Activated naive CD4-positive, alpha-beta T cell treated with anti-CD3 and anti-CD28 coated beads, Interleukin-2, amount 50 U/mL, for 16 hours (primary cell): ENCODE measurements at places on chromosomes 5 and 9.

- no peak for DNase-seq
Measured at GRCh38 chr5:172902497-172903472, 56.4 kb upstream of the RPL26L1 start.

DNA sequence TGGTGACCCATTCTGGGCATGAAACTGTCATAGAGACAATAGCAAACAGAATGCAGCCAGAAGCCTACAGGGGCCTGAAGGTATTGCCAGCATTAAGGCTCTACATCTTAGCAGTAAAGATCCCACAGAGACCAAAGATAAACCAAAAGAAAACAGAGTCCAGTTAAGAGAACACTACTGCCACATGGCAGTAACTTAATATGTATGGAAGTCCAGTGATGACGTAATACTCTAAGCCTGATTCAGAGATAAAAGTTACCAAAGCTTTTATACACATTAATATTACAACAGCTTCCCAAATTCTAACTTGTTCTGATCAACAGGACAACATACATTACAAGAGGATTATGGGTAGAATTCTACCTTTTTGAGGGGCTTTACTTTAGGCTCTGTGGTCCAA is 371.5 kb downstream of the PRELID2 start:
- no peak for DNase-seq

- DNase-seq, result no peak
Measured at GRCh38 chr9:21362287-21362686, 5.6 kb downstream of the IFNA13 start.

- DNase-seq, result no peak
Measured at GRCh38 chr9:806285-807156, 35.0 kb upstream of the DMRT1 start.

DNA sequence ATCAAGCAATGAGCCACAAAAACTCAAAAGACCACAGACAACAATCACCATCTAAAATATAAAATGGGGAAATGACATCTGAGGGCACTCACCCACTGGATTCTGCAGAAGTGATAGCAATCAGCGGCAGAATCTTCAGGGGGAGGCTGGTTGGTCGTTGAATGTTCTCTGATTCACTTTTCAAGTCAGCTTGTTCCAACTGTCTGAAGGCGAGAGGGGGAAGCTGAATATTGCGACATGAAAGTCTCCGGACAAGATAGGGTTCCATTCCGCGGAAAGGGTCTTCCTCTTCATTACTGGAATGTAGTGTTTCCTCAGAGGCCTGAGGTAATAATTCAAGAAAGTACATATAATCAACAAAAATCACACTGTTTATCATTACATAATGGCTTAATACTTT is 94.9 kb upstream of the PDE4D start:
- DNase-seq, result no peak

- DNase-seq, result no peak
Measured at GRCh38 chr5:76582230-76583162, 40.7 kb downstream of the F2RL2 start.

GRCh38 chr5:138724470-138725146 is 28.6 kb upstream of the CTNNA1 start:
- DNase-seq, result no peak

- DNase-seq, result no peak
Measured at GRCh38 chr9:5562806-5563416, 52.6 kb downstream of the PDCD1LG2 start.

DNA sequence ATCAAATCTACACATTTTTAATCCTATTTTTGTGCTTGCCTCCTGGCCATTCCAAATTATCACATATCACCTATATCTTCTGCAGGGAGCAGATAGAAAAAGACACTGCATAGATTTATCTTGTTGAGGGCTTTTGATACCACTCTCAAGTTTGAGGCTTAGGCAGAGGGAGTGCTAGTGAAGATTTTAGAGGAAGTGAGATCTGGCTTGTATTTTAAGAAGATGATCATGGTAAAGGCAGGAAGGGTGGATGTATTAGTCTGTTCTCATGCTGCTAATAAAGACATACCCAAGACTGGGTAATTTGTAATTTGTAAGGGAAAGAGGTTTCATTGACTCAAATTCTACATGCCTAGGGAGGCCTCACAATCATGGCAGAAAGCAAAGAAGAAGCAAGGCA is 220.9 kb upstream of the TUT7 start:
- DNase-seq, result no peak

DNA sequence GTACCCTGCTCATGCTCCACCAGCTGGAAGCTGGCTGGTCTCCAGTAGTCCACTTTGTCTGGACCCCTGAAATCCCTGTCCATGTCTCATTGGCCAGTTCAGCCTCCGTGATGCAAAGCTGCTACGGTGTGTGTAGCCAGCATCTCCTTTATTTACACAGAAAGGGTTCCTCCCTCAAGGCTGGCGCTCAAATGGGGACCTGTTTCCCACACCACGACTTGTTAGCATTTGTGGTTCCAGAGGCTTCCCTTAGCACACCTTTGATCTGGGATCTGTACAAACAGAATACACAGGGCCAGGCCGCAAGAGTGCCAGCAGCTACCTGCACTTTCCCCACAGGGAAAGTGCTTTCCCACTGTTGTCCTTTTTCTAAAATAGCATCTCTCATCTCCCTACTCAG is 5.7 kb upstream of the SMU1 start:
- DNase-seq, result no peak

- no peak for DNase-seq
Measured at GRCh38 chr9:116490321-116490720, 196.8 kb upstream of the TRIM32 start.

- no peak for DNase-seq
Measured at GRCh38 chr5:134944630-134945029, 23.1 kb upstream of the CATSPER3 start.
